ENCODE measurements at places on chromosomes 7 and 10. TPM values are rescaled to one million over a fixed set of nuclear protein-coding genes. Genes with fewer than 3 reads are reported as not detected.

The LIPN gene
- polyA plus RNA-seq, result not detected

The TAX1BP1 gene
- 46.0 TPM for polyA plus RNA-seq

The EIF4H gene
- polyA plus RNA-seq, result 321 TPM

The CSTF2T gene
- polyA plus RNA-seq, result 7.2 TPM

The MUC3A gene
- polyA plus RNA-seq, result not detected

The HELLS gene
- polyA plus RNA-seq, result 15.9 TPM

The DLD gene
- polyA plus RNA-seq, result 121 TPM

The NUTM2D gene
- polyA plus RNA-seq, result 1.8 TPM

The ZPBP gene
- polyA plus RNA-seq, result not detected

- DNase-seq, result no peak
- no peak overlapping the region for H3K27ac ChIP-seq
- peaks cover 6% of the 10 kb centered on the region for H3K36me3 ChIP-seq
- no peaks in the 10 kb centered on the region for H3K27me3 ChIP-seq
- no peaks in the 10 kb centered on the region for H3K4me1 ChIP-seq
Observed at GRCh38 chr10:27188259-27188658, 33.1 kb downstream of the MASTL start.

- H3K4me3 ChIP-seq, result no peak overlapping the region
- no peaks in the 10 kb centered on the region for H3K4me1 ChIP-seq
- peaks cover 43% of the 10 kb centered on the region for H3K36me3 ChIP-seq
- H3K27ac ChIP-seq, result no peak overlapping the region
Observed at GRCh38 chr7:98224701-98225181, 13.5 kb downstream of the BHLHA15 start.

DNA sequence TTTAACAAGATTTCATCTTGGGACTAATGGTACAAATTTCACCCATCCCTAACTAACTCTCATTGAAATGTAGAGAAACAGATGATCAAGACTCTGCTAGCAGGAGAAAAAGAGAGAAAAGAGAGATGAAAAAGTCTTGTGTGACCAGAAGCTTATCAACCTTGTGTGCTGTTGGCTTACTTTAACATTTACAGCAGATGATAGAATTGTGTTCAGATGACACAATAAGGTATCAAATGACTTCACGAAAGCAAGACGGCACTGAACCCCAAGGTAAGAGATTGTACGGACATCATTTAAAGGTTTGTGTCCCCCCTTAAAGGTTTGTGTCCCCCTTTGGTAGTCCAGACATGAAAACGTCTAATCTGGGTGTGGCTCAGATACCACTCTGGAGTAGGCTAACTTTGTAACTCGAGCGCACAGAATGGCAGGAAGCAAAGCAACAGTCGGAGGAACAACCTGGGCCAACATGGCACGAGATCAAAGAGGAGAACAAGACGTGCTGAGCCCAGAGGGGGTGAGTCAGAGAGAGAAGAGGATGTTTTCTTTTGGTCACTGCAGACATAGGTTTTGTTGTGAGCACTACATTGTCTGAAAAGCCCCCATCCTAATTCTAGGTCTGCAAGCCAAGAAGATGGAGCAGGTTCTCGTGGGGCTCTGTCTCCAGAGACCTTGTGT is 10.4 kb upstream of the LMBR1 start:
- H3K4me1 ChIP-seq, result no peaks in the 10 kb centered on the region
- H3K36me3 ChIP-seq, result no peaks in the 10 kb centered on the region
- DNase-seq, result peak; percentile 19
- H3K27me3 ChIP-seq, result no peaks in the 10 kb centered on the region
- no peak overlapping the region for H3K4me3 ChIP-seq
- H3K27ac ChIP-seq, result no peak overlapping the region

DNA sequence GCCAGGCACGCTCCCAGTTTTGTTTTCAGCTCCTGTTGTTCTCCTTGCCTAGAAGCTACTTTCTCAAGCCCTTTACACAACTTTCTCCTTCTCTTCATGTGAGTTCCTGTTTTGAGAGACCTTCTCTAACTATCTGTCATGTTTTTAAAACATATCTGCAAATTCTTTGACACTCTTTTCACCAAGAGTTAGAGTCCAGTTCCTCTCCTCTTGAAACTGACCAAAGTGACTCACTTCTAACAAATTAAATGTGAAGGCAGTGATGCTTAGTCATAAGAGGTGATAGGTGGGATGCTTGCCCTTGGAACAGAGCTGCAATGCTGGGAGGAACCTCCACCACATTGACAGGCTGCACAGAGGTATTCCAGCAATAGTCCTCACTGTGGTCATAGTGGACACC is 25.3 kb downstream of the ZSCAN25 start:
- H3K27me3 ChIP-seq, result no peaks in the 10 kb centered on the region
- 0 out of 2 replicates have a peak, but pooled peaks cover 2% of the 10 kb centered on the region for H3K36me3 ChIP-seq
- no peaks in the 10 kb centered on the region for H3K4me1 ChIP-seq

- H3K4me1 ChIP-seq, result peaks cover 15% of the 10 kb centered on the region
- no peak for DNase-seq
- no peak overlapping the region for H3K27ac ChIP-seq
- peaks cover 46% of the 10 kb centered on the region for H3K36me3 ChIP-seq
Observed at GRCh38 chr7:47401611-47402570, 180.0 kb downstream of the TNS3 start.

GRCh38 chr7:100515072-100515532 is 23.9 kb upstream of the AGFG2 start:
- DNase-seq, result peak; percentile 75
- peak overlapping the region; percentile 77 for H3K27ac ChIP-seq
- peaks cover 7% of the 10 kb centered on the region for H3K4me1 ChIP-seq
- no peak overlapping the region for H3K4me3 ChIP-seq
- H3K36me3 ChIP-seq, result no peaks in the 10 kb centered on the region

GRCh38 chr10:113880236-113880635 is 25.8 kb downstream of the NHLRC2 start:
- H3K4me3 ChIP-seq, result no peak overlapping the region
- H3K27ac ChIP-seq, result no peak overlapping the region
- no peaks in the 10 kb centered on the region for H3K27me3 ChIP-seq
- no peaks in the 10 kb centered on the region for H3K4me1 ChIP-seq
- peak; percentile 55 for DNase-seq
